Left hindlimb (tissue), 1 donor: ENCODE measurements at places on chromosomes 3 and 15.

- no peak for DNase-seq
Measured at GRCh38 chr3:72909591-72909990, 21.7 kb downstream of the GXYLT2 start.

- no peak for DNase-seq
Measured at GRCh38 chr3:151750678-151751077, 17.0 kb downstream of the AADACL2 start.

DNA sequence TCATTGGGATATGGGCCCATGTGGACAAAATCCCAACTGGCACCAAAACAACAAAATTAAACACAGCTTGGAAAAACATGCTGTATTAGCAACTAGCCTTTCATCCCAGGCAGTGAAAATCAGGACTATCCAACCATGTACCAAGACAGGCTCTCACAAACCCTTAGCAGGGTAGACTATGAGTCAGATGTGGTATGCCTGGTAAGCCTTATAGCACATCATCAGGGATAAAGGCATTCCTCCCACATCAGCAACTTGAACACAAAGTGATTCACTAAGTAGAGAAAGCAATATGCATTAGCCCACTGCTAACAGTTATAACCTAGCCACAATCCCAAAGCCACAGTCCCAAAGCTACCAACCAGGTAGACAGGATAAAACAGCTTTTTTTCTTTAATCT is 8.0 kb downstream of the CEP152 start:
- DNase-seq, result no peak

DNA sequence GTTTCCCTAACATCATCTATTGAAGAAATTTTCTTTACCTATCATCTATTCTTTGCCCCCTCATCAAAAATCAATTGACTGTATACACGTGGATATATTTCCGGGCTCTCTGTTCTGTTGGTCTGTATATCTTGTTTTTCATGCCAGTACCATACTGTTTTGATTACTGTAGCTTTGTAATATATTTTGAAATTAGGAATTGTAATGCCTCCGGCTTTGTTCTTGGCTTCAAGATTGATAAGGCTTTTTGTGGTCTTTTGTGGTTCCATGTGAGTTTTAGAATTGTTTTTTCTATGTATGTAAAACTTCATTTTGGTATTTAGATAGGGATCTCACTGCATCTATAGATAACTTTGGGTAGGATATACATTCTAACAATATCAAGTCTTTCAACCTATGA is 454.4 kb downstream of the LPP start:
- DNase-seq, result no peak

DNA sequence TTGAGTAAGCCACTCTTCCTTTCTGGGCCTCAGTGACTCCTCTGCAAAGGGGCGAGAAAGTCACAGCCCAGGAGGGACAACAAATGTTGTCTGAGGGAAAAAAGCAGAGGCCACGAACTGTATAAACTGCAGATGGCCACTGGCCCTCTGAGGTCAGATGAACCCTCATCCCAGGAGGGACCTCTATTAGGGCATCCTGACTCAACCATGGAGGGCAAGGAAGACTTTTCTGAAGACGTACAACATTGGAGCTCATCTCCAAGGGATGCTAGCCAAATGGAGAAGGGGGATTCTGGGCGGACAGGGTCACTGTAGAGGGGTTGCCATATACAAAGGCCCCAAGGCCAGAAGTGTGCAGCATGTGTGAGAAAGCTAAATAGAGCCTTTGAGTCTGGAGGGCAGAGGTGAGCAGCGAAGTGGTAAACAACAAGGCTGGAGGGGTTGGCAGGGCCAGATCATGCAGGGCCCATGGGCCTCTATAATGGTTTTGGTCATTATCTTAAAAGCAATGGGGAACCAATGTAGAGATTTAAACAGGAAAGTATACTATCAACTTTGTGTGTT is 16.7 kb downstream of the GRAMD2A start:
- no peak for DNase-seq

DNA sequence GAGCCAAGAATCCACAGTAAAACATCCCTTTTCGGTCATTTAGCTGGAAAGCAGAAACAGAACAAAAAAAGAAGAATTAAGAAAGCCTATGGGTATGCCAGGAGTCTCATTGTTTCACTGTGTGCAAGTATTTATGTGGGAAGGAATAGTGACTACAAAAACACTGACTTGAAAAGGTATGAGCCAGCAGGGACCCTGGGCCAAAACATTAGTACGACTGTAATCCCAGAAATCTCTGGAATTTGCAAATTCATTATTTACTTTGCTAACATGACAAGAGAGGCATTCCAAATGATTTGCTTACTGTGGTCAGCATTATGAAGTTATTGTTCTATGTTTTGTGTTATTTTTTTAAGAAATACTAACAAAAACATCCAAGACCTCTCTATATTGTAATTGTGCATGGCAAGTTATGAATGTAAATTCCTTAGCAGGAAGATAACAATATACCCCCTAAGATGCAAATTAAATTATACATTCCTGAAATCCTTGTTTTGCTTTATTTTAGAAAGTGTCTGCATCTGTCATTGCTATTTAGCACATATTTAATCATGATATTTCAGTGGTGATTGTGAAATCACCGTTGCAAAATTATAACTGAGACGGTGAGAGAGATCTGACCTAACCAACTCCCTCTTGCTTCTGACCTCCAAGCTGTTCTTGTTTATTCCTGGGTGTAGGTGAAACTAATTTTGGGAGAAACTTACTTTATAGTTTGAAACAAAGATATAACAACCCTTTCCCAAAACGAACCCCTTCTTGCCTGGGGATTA is 299.2 kb downstream of the ZPLD1 start:
- no peak for DNase-seq

DNA sequence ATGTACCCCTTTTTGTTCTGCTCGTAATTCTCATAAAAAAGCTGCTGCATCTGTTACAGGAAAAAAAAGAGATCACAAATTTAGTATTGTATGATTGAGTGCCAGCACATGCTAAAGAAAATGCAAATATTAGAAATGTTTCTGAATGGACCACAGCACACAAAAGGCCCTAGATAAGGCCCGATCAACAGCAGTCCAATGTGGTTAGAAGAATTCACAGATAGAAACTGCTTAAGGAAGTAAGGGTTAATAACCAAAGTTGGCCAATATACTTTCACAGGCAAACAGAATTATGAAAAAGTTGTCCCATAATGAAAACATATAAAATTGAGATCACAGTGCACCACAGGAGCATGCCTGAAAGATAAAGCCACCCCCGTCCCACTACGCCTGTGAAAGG is 72.9 kb downstream of the CHSY1 start:
- DNase-seq, result no peak

DNA sequence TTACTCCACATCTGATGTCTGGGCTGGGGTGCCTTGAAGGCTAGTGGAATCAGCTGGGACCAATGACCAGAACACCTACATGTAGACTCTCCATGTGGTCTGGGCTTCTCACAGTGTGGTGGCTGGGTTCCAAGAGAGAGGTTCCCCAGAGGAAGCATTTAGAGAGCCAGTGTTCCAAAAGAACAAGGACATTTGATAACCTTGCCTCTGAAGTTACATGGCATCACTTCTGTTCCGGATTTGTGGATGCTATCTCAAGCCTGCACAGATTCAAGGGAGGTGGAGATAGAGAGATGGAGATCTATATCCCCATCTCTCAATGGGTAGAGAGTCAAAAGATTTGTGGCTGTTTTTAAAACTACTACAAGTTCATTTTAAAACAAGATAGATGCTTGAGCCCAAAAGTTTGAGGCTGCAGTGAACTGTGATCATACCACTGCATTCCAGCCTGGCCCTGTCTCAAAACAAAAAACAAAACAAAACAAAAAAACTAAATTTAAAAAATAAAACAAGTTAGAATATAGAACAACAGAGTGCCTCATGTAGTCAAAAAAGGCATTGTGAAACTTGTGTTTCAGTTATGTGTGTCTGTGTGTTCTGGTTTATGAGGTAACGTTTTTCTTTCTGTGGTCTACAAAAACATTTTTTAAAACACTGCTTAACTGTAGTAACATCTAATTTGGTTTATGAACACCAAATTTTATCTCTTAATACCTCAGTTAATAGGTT is 44.8 kb downstream of the PDE8A start:
- no peak for DNase-seq

DNA sequence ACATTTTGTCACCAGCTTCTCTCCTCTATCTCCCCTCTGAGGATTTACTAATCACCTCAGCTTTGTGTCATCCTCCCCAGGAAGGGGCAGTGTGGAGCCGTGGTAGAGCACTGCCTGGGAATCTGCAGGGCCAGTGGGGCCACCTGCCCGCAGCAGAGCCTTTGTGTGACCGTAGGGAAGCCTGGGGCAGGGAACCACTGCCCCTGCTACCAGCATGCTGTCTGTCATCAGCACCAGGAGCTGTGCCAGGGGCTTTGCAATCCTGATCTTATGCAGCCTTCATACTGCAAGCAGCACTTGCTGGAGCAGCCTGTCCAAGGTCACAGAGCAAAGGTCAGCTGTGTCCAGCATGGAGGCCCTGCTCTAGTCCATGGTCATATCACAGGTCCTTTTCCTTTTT is 170.2 kb upstream of the IL12A start:
- no peak for DNase-seq
